Activated naive CD4-positive, alpha-beta T cell (primary cell): ENCODE measurements at places on chromosomes 7 and 10.

DNA sequence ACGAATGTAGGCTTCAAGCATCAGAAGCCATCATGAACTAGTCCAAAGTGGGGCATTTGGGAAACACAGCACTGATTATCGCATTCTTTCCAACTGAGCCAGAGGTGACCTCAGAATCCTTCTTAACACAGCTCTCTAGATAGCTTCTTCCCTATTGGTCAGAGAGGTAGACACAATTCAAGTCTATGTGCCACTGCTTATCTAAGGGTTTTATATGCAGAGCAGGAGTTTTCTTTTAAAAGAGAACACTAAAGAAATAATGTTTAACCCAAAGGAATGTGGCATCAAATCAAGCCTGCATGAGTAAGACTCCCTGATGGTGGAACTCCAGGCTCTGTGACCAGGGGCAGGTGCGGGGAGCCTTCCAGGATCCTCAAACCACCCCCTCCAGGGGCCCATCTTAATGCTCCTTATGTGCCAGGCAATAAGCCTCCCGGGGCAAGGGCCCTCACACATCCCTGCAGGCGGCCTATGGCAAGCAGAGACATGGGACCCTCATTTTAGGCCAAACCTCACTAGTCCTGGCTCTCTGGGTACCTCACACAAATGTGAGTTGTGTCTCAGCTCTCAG, 13.8 kb downstream of the HSPA12A start:
- DNase-seq, result no peak

GRCh38 chr7:37211097-37211880, 237.4 kb downstream of the ELMO1 start:
- DNase-seq, result no peak

DNA sequence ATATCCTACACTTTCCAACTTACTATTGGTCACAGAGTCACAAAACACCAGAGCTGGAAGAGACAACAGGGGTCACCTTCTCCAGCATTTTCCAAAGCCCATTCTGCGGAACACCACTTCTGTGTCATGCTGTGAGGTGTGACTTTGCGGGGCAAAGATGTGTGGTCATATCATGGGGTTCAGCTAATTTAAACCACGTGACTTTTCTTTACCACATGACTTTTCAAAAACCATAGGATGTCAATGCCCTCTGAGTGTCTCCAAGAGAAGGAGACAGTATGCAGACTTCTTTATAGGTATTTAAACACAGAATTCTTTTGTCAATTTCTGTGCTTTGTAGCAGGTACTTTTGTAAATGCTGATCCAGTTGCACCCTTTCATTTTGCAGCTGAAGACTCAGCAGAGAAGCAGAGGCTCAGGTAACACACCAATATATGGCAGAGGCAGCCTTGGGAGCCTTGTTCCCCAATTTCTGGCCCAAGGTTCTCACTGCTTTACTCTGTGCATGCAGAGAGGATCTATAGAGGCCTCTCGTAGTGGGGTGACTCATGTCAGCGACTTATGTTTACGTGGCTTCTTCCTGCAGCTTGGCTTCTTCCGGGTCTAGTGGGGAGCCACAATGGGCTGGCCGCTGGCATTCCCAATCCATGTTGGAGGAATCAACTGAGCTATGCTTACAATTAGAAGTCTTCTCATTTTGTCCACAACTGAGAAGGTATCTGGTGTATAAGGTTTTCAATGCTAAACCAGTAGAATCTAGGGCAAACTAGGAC, 104.0 kb upstream of the RHOBTB1 start:
- DNase-seq, result no peak

GRCh38 chr10:73814896-73815718, 3.7 kb upstream of the NDST2 start:
- no peak for DNase-seq

GRCh38 chr10:70490142-70490541, 11.6 kb downstream of the PALD1 start:
- no peak for DNase-seq

GRCh38 chr10:20277820-20278219, 461.6 kb downstream of the PLXDC2 start:
- no peak for DNase-seq

DNA sequence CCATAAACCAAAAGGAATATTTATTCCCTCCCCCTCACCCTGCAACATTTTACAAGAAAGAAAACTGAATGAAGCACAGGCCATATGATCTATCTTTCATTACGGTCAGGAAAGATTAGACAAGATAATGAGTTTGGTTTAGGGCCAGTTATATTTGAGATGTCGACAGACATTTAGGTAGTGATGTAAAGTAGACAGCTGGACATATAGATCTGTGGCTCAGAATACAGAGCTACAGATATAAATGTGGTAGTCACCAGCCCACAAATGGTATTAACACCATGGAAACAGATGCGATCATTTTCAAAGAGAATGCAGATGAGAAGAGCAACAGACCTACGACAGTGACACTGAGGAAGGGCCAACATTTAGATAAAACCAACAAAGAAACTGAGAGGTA, 142.5 kb downstream of the SRPK2 start:
- DNase-seq, result no peak

DNA sequence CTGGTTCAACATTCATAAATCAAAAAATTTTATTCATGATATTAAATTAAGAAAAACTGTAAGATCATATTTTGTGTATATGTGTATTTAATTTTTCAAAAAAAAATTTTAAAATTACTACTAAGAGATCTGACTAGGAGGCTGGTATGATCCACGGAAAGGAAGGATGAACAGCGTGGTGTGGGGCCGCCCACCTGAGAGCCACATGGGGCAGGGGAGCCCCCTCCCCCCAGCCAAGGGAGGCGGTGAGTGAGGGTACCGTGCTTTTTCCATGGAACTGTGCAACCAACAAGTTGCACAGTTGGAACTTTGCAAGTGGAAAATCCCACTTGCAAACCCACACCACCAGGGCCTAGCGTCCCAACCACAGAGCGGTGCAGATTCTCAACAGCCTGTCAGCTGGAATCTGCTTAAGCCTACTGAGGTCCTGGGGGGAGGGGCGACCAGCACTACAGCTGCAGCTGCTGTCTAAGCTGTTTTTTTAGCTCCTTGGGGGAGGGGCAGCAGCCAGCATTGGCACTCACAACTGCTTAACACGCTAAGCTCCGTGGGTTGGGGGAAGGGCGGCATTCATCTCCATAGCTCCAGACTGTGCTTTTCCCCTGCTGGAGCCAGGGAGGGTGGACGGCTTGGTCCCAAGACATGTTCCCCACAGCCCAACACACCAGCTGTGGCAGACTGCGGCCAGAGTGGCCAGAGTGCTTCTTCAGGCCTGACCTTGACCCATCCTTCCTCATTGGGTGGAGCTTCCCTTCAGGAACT, 94.2 kb upstream of the IGFBP3 start:
- no peak for DNase-seq

DNA sequence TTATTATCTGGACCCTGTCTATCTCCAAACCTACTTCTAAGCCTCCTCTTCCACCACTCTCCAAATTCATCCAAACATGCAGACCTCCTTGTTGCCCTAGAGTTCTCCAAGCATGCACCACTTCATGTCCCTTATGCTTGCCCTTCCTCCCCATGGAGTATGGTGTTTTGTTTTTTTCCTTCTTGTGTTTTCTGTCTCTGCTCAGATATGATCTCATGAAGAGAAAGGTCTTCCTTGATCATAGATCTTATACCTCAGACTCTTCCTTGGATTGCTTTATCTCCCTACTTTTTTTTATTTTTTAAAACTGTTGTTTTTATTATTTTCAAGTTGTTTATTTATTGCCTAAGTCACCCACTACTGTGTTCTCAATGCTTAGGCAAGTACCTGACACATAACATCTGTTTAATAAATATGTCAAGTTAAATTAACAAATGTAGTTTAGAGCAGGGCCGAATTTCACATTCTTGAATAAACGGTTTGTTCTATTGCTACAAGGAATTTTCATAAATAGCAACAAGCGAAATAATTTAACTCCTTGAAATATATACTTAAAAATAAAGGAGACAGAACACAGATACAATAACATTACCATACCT, 84.5 kb downstream of the HGF start:
- no peak for DNase-seq

DNA sequence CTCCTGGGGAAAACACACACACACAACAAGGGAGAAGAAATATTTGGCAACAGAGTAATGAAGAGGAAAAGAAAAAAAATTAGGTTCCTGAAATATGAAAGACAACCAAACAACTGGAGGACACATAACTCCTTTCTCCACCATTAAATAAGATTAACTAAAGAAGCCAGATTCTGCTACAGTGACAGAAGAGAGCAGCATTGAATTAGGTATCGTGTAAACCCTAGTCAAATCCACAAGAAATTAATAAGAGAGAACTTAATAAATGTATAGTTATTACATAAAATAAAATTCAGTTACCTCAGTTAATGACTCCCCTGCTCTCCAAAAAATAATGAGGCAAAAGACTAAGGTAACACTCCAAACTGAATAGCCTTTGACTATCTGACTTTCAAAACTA, 306.7 kb downstream of the CRPPA start:
- DNase-seq, result no peak

DNA sequence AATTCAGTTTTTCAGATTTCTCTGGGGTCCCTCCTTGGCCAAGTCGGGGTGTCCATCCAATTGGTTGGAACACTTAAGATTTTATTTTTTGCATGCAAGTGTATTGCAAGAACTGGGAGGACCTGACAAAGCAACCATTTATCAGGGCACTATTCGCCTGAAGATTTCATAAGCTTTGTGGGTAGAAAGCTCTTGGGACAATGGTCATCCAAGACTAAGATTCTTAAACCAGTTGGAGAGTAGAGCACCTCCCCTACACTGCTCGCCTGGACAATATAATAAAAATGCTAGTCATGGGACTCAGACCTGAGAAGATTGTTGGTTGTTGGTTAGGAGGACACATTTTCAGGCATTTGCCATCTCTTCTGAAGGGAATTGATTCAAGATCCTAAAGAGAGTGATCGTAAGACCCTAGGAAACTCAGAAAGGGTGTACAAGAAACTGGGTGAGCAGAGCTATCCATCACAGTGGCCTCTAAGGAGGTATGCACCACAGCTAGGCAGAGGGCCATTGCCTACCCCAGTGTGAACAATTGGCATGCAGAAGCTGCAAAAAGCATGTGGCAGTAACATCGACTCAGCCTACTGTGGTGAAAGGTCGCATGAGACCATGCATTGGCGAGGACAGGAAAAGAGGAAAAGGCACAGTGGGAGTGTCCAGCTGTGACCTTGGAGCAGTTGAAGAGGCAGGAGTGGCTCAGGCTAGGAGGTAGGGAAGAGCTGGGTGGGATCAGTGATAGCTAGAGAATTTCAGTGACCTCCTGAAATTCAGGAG, 1235.3 kb upstream of the AUTS2 start:
- DNase-seq, result no peak

DNA sequence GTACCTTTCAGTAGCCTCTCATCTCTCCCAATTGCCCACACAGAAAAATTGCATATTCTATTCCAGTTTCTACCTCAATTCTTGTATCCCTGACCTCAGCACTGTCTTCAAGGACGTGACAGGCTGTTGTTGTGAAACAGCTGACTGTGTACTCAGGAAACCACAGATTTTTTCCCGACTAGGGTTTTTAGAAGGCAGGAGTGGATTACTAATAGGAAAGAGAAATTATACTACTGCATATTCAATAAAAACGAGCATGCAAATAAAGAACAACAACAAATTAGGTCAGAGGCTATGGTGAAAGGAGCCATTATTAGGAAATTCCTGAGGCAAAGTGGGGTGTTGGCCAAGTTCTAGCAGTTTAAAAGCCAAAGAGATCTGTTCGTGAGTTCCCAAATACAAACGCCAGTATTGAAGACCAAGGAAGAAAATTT, 93.4 kb downstream of the DOCK4 start:
- DNase-seq, result no peak

DNA sequence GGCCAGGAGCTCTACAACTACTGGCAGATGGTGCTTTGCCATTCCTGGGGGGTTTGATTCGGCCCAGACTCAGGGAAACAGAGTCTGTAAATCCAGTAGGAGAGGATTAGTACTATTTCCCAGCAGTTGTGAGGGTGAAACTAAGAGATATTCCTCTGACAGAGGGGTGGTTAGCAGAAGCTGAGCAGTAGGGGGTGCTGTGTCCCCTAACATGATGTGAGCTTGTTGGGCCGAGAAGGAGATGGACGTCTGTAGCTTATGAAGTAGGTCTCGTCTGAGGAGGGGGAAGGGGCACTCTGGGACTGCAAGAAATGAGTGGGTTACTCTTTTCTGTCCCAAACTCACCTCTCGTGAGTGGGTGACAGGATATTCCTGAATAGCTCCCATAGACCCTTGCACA, 179.2 kb upstream of the MBL2 start:
- no peak for DNase-seq

DNA sequence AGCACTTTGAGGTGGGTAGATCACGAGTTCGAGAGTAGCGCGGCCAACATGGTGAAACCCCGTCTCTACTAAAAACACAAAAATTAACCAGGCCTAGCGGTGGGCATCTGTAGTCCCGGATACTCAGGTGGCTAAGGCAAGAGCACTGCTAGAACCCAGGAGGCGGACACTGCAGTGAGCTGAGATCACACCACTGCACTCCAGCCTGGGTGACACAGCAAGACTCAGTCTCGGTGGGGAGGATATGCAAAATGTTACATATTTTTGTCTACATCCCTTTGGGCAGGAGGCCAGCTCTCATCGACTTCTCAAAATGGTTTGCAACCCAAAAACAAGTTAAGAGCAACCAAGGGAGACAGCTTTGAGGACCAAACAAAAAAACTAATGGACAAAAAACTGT, 8.2 kb downstream of the ATE1 start:
- DNase-seq, result no peak

DNA sequence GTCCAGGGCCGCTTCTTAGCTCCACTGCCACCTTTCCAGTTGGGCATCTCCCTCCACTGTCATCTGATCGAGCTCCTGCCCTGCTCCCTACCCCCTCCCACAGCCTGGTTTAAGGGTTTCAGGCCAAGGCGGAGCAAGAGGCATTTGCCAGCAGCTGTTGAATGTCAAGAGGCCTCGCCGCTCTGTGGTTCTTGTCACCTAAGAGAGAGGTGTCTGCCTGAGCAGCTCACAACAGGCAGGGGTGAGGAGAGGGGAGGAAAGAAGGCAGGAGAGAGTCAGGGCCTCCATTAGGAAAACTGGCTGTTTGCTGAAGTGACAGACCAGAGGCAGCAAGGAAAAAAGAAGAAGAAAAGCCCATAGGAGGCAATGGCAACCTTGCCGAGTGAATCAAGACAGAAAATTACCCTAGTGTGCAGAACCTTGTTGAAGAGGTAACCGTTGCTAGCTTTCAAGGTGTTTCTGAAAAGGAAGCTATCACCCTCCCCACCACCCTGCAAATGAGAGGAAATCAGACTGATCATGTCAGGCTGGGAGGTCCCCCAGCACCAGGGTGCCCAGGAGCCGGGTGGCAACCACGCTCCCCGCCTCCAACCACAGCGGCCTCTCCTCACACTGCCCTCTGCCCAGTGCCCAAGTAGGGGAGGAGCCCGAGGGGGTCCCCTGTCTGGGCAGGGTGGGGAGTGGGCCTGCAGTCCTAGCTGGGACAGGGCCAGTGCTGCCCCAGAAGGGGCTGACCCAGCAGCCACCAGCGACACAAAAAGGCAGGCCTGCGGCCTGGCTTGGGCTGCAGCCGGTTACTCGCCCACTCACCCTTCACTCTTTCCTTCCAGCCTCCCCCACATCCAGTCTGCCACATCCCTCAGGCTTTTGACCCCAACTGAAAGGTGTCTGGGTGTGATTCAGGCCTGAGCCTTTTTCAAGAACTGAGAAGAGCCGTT, 7.1 kb downstream of the GATA3 start:
- no peak for DNase-seq

GRCh38 chr7:1114505-1114904, 26.6 kb downstream of the GPER1 start:
- DNase-seq, result no peak

- no peak for DNase-seq
These were observed 34.8 kb upstream of the SMARCD3 start for GRCh38 chr7:151283302-151283701.
